ENCODE measurements at places on chromosomes 11 and 22.

DNA sequence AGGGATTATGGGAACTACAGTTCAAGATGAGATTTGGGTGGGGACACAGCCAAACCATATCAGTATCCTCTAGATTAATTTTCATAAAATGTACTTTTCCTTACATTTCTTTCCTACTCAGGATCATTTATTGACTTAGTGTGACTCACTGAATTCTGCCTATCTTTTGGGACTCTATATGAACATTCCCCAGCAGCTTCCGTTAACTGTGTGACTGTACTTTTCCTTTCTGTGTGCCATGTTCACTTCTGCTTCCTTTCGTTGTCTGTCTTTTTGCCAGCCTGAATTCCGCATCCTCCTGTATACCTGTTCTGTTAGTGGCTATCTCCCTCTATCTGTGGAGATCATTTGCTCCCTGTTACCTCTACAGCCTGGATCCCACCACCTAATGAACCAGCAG, 48.8 kb downstream of the SPECC1L start:
- no peak for DNase-seq

- peak; percentile 95 for DNase-seq
These were observed 3.9 kb downstream of the CD3D start for GRCh38 chr11:118338637-118339061.

DNA sequence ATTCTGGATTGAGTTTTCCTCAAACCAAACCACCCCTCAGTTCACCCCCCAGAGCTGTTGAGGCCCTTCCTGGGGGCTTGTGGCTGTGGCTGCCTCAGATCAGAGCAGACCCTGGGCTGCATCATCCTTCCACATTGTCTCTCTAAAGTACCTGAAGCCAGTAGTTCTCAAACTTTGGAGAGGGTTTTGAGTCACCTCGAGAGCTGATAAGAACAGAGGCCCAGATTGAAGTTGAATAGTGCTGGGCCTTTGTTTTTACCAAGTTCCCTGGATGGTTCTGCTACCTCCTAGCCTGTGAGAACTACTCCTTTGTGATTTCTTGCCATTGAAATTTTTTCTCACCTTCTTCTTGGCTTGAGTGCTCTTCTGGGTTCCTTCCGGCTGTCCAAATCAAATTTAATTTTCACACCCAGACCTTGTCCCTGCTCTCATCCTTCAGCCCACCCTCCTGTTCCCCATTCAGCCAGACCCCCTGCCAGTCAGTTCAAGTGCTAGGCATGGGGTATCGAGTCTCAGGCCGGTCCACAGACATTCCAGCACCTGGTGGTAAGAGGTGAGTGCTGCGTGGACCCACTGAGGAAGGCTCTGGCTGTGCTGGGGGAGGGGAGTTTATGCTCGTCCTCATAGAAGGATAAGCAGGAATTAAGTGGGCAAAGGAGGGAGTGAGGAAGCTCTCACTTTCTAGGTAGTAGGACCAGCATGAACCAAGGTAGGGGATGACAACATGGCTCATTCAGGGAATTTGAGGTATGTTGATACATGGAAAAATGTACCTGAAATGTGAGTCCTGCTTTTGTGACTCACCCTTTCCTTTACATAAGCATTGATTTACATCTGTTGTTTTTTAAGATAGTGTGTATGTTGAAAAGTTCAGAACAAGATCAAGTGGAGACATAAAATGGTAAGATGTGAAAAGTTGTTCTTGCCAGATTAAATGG, 116.5 kb downstream of the PTPRJ start:
- DNase-seq: no peak

DNA sequence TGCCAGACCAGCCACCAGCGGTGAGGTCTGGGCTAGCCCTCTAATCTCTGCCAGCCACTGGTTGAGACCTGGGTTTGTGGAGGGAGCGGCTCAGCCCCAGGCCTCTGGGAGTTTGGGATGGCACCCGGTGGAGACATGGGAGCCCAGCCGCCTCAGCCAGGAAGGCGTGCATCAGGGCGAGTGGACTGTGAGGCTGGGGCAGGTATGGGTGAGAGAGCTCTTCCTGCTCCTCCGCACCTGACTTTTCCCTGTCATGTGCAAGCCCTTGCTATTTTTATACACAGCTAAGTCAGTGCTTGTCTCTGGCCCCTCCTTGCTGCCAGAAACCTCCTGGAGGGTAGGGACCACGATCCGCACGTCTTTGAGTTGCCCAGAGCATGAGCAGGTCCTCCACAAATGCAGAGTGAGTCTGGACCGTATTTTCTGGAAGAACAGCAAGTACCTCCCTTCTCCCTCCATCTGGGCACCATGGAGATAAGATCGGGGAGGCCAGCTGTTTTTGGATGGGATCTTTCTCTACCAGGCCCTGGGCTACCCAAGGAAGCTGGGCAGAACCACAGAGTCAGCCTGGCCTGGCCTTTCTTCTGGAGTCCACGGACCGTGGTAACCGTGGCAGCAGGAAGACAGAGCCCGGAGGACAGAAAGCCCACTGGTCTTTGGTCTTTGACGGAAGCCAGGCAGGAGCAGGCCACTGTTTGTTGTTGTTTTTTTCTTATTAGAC, 53.3 kb downstream of the IGLL1 start:
- no peak for DNase-seq

DNA sequence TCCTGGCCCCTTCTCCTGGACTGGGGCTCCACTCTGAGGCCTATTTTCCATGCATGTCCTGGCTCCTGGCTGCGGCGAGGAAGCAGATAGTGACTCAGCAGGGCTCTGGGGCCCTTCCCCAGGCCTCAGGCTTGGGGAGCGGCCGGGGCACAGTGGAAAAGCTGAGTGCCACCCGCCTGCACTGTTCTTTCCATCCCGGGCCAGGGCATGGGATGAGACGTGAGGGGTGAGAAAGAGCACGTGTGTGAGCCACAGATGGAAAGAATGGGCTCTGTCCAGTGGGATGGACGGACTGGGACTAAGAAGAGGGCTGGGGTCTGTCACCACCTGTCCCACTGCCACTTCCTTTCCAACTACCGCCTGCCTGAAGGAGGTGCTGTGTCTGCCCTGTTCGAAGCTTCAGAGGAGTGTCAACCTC, 12.8 kb downstream of the SLC37A2 start:
- DNase-seq: no peak

GRCh38 chr11:60995798-60996197, 24.3 kb downstream of the CD6 start:
- no peak for DNase-seq

DNA sequence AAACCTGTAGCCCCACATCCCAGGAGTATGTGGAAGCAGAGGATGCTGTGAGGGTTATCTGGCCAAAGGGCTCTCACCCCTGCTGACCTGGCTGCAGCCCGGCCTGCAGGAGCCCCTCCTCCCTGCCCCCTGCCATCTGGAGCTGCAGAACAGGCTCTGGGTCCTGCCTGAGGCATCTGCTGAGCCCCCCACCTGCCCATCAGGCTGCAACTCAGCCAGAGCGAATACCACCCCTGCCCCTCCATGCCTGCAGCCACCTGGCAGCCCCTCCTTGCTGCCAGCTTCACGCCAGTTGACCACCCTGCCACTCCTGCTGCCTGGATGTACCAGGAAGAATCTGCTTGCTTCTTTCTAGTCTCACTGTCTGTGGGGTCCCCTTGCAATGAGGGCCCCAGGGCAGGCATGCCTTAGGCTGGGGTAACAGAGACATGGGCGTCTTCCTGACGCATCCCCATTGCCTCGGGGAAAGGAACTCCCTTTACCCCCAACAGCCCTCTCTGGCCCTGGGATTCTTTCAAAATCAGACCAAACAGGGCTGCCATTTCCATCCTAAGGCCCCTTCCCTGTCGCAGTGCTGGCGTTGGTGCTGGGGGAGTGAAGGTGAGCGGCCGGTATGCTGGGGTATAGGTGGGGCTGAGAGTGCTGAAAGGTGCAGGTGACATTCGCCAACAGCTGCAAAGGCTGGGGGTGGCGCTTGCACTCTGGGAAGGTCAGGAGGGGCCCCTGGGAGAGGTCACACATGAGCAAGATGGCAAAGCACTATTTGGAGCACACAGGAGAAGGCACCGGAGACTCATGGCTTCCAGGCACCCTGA, 1334.6 kb downstream of the TBC1D22A start:
- no peak for DNase-seq

- DNase-seq: no peak
These were observed 23.1 kb downstream of the RGL4 start for GRCh38 chr22:23713696-23714595.

GRCh38 chr11:124676386-124676785, 2.7 kb downstream of the SPA17 start:
- DNase-seq: no peak

DNA sequence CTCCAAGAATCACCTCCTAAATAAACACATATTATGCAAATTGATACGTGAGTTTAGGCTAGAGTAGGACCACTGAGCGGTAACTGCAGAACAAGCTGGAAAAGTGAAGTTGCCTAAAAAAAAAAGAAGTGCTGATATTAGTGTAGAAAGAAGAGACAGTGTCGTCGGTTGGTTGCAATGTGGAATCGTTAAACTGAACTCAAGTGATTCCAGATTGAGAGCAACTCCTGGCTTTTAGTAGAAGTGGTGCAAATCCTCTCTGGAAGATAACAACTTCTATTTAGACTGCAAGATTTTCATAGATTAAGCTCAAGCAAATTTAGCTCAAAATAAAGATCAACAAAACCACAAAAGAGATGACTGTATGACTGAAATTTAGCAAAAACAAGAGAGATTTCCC, 97.0 kb upstream of the PGR start:
- no peak for DNase-seq

DNA sequence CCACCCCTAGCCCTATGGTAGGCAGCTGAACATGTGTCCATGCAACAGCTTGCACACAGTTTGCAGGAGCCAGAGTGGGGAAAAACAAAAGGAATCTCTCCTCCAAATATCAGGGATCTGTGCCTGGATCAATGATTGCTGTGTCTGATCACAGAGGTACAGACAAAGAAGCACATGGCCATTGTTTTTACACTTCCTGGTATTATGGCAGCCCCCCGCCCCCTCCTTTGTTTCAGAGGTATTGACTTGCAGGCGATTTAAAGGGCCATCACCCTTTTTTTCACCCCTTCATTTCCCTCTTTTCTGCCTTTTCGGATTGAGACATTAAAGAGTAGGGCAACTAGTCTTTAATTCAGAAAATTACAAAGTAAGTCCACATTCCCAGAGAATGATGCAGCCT, 453.0 kb upstream of the LUZP2 start:
- no peak for DNase-seq

DNA sequence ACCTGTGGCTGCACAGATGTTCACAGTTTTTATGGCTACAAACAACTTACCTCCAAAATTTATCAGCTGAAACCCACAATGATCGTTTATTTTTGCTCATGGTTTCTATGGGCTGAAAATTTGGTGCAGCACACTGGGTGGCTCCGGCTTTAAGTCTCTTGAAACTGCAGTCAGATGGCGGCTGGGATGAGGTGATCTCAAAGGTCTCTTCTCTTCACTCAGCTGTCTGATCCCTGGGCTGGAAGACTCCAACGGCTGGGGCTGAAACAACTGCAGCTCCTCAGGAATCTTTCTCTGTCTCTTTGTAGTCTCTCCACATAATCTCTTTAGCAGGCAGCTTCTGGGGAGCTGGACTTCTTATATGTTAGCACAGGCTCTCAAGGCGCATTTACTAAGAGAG, 117.3 kb upstream of the FAT3 start:
- DNase-seq: no peak

DNA sequence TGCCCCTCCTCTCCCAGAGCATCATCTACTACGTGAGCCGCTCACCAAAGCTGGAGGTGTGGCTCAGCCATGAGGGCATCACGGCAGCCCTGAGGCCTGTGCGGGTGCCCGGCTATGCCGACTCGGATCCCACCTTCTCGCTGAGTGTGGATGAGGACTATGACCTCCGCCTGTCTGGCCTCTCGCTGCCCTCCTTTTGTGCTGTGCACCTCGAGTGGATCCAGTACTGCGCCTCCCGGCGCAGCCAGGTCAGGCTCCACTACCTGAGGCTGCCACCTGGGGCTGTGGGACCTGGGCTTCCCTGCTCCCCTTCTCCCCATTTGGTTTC, 3.8 kb upstream of the SIPA1 start:
- no peak for DNase-seq

- peak; percentile 53 for DNase-seq
These were observed 94.1 kb downstream of the CACNA1I start for GRCh38 chr22:39664485-39665200.

GRCh38 chr22:44538051-44538450, 40.0 kb upstream of the RTL6 start:
- no peak for DNase-seq

- no peak for DNase-seq
These were observed 198.2 kb upstream of the POU2AF2 start for GRCh38 chr11:111047374-111047773.

DNA sequence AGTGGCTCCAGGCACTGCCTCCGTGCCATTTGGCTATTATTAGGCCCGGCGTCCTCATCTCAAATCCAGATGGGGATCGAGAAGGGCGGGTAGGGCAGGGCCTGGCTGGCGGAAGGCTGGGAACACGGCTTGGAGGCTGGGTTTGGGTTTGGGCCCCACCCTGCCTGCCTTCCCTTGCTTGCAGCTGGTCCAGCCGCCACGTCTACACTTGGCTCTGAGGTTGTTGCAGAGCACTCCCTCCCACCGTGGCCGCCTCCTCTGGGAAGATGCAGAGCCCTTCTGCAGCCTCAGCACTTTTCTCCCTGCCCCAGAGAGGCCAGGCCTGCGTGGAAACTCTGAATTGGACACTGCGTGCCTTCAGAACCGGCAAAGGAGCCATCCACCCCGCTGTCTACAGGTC, 5.2 kb upstream of the SMTN start:
- DNase-seq: no peak

DNA sequence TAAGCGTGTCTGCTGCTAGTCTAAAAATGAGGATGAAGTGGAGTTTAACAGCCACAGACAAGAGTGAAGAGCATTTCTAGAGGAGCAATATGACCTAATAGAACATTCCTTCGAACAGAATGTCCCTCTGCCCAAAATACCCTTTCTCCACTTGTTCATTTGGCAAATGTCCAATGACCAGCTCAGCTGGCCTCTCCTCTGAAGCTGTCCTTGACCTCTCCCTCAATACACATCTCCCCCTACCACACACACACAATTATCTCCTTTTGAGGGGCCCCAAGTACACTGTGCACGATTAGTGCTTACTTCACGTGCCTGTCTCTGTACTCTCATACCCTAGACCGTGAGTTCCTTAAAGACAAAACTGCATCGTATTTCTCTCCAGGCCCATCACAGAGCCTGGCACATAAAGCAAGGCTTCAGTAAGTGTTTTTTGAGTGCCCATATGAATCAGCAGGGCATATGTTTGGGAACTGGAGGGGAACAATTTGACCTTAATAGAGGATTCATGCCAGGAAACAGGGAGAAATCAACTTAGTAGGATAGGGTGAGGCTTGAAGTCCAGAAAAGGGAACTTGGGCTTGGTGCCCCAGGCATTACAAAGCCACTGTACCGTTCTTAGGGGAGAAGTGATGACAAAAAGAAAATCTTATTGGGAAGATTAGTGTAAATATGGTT, 18.1 kb upstream of the NCAM1 start:
- no peak for DNase-seq

DNA sequence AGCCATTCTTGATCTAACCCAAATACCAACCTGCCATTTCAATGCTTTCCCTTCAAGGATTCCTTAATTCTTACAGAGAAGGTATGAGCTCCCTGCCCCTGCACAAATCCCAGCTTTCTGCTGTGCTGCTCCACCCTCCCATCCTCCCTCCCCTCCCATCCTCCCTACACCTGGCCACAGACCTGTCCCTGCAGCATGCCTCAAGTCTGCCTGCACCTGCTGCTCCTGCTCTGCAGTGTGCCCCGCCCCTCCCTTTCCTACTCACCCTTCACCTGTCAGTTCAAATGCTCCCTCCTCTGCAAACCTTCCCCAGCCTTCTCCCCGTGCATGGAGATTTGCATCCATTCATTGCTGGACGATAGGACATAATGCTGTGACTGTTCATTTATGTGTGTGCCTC, 139.9 kb upstream of the NARS2 start:
- DNase-seq: no peak

- no peak for DNase-seq
These were observed 2.3 kb downstream of the CBX7 start for GRCh38 chr22:39149915-39150847.
